ENCODE measurements at places on chromosomes 16 and 17.

GRCh38 chr17:7845359-7846062 is 9.4 kb upstream of the TMEM88 start:
- DNase-seq = no peak

- DNase-seq = peak; percentile 62
Measured at GRCh38 chr16:50531901-50532300, 16.3 kb upstream of the NKD1 start.

DNA sequence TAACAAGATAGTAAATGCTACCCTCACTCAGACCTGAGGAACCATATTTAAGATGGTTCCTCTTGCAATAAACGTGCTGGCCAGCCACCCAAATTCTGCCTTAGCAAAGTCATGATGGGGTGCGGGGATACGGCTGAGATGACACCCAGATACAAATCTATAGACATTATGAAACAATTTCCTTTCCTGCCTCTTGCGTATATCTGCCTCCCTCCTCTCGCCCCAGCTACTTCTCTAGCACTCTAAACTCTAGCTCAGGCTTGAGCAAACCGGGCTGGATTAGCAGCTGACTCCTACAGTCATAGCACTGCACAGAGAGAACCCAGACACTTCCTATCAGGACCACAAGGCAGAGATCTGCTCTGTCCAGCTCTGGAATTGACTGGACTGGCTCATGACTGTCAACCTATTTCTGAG is 22.3 kb downstream of the CD300LF start:
- no peak for DNase-seq

GRCh38 chr17:17793378-17794214 is 43.2 kb downstream of the SREBF1 start:
- DNase-seq = no peak

GRCh38 chr16:27129401-27129800 is 62.7 kb downstream of the C16orf82 start:
- no peak for DNase-seq

DNA sequence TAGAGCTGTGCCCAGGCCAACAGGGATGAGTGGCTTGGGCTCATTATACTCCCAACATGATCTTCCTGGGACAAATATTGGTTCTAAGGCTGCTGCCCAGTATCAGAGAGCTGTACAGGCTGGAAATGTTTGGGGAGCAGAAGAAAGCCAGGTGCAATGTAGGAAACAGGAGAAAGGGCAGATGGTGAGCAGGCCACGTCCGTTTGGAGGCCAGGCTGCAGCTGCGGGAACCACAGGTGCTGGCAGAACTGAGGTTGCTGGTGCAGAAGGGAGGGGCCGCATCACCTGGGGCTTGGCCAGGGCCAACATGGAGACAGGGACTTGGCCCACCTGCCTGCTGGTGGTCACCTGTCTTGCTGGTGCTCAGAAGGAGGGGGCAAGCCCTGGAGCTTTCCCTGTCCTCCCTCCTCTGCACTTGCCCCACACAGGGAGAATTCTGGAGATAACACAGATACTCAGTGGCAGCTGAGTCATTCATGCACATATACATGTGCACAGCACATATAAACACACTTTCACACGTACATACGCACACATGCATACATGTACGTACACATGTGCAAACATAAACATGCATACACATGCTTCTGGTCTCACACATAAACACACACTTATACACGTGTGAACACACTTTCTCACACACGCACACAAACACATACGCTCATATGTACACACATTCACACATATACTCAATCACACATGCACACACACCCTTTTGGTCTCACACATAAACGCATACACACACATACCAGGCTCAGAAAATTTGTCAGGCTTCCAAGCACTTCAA is 67.7 kb downstream of the WSCD1 start:
- DNase-seq = peak; percentile 29

DNA sequence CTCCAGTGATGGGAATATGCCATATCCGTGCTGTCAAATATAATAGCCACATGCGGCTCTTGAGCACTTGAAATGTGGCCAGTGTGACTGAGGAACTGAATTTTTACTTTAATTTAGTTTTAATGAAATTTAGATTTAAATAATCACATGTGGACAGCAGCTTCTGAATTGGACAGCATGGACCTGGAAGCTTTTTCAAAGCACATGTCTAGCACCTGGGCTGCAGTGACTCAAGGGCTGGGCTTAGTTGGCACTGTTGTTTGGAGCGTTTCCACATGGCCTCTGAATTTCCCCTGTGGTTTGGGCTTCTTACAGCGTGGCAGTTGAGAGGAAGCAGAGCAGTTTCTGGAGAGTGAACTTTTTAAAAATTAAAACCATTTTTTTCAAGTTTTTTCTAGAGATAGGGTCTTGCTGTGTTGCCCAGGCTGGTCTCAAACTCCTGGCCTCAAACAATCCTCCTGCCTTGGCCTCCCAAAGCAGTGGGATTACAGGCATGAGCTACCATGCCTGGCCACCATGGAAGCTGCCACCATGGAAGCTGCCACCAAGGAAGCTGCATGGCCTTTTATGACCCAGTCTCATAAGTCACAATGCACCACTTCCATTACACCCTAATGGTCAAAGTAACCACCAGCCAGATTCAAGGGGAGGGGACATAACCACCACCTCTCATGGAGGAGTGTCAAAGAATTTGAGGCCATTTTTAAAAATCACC is 6.7 kb upstream of the TOB1 start:
- DNase-seq = peak; percentile 79

DNA sequence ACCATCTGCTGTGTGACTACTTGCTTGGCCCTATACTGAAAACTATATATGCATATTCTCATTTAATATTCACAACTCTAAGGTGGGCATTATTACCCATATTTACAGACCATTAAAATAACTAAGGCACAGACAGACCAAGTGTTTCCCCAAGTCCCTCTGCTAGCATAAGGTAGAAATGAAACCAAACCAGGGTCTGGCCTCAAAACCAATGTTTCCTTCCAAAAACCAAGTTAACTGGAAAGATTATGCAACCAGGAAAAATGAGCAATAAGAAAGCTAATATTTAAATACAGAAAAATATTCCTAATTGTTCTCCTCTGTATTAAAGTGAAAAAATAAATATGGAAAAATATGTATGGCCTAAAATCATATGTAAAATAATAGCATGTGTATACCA is 50.1 kb downstream of the XPO6 start:
- DNase-seq = no peak

DNA sequence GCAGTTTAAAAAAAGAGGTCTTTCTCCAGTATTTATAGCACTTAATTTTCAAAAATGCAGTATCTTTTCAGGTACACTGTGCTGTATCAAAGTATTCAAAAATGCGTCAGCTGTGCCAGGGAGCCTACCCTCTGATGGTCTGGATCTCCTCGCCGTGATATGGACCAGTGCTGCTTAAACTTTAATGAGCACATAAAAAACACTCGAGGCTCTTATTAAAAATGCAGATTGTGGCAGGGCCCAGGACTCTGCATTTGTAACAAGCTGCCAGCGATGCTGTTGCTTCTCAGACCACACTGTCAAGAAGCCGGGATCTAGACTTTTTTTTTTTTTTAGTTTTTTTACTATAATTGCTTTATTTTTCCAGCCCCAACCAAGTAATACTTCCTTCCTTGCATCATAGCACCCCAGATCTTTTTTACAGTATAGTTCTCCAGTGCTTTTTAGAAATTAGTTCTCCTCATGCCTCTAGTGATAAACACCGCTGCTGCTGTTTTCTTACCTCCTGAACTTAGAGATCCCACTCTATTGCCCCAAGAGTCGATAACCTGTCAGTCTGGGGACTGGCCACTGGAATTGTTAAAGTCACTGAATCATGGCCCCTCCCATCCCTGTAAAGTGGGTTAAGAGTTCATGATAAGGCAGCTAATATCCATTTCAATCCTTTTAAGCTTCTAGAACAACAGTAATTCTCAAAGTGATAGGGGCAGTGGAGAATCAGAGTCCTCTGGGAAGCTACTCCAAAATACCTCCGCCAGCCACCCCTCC is 1.6 kb upstream of the SMARCD2 start:
- no peak for DNase-seq

DNA sequence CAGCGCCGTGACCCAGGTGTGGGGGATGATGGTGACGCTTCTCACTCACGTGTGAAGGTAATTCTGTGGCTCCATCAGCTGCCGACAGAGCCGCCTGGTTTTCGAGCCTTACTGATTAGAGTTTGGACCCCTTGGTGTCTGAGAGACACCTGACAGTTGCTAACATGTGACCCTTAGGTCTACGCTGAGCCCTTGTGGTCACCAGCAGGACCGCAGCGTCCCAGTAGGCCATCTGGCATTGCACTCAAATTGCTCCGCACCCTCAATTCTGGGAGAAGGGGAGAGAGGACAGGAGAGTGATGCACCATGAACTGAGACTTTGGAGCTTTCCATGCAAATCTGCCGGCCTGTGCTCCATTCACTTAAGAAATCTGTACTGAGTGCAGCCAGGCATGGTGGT is 2.5 kb downstream of the FLYWCH1 start:
- DNase-seq = no peak

DNA sequence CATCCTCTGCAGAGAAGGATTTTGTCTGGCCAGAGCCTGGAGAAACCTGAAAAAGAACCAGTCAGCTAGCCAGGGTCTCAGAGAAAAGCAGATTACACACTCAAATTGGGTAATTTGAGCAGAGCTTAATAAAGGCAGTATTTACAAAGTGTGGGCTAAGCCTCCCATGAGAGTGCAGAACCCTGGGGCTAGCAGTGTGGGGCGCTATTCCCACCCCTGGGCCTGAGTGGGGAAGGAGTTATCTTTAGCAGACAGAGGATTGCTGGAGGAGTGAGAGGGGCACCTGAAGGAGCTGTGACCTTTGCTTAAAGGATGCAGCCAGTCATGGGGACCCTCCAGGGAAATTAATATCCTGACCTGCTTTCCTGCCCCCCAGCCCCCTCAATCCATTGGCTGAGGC is 46.2 kb downstream of the SNX20 start:
- no peak for DNase-seq

- DNase-seq = peak; percentile 82
Measured at GRCh38 chr17:20095336-20096080, 86.3 kb downstream of the SPECC1 start.

GRCh38 chr17:48048384-48049126 is 396 bp downstream of the NFE2L1 start:
- DNase-seq = peak; percentile 96

DNA sequence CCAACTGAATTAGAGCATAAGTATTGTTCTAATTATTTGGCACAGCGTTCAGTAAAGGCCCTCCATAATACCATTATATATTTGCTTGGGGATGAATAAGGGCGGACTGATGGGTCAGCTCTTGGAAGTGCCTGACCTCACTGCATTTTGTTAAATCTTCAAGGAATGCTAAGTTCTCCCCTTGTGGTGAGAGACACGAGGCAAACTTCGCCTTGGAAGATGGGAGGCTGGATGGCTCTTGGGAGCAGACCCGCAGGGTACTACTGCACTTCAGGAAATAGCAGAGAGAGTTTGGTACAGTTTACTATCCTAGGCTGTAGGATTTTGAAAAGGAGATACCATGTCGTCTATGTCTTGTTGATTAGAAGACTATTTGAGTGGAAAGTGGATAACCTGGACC is 87.0 kb upstream of the RPRML start:
- no peak for DNase-seq

DNA sequence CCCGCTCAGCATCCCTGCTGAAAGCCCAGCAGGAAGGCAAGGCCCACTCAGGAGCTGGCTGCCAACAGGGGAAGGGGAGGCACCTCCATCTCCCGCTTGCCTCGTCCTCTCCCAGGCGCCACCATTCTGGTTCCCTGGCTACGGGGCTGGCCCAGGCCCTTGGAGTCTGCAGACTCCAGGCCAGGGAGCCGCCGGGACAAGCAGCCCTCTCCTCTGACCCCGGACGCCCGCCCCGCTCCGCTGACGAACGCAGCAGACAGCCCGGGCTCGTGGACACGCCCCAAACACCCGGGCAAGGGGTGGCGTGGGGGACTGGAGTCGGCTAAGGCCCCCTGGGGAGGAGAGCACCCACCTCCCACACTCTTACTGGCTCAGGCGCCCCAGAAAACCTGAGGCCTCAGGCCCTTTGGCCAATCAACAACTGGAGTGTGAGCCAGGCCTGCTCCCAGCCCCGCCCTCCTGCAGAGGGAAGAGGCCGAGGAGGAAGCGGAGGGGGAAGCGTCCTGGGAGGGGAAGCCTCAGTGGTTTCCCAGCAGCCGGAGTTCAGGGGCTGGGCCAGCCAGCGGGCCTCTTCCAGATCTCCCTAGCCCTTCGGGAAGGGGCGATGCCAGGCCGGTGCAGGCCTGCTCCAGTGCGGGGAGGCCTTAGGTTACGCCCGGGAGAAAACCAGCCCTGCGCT is 4.2 kb downstream of the MNT start:
- DNase-seq = peak; percentile 99

DNA sequence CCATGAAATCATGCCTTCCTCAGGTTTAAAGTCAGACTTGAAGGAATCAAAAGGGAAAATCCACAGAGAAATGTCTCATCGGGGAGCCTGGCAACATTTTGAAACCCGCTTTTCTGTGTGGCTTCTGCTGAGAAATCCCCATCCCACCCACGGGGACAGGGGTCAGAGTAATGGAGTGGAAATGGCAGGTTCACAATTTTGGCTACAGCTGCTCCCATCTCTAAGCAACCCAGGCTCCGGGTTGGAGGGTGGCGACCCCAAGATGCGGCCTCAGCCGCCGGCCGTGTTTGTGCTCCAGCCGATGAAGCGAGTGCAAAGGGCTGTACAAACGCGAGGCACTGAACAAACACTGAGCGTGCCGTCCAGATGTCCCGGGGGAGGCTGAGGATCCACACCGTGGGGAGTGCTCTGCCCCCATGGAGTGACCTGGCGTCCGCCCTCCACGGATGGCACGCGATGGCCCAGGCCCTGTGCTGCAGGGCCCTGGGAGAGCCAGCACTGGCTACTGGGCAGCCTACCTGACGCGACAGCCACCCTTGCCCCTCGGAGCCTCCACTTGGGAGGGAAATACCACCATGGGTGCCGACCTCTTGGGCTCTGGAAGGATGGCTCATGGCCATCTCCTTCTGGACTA is 22.2 kb downstream of the SLC43A2 start:
- DNase-seq = no peak

DNA sequence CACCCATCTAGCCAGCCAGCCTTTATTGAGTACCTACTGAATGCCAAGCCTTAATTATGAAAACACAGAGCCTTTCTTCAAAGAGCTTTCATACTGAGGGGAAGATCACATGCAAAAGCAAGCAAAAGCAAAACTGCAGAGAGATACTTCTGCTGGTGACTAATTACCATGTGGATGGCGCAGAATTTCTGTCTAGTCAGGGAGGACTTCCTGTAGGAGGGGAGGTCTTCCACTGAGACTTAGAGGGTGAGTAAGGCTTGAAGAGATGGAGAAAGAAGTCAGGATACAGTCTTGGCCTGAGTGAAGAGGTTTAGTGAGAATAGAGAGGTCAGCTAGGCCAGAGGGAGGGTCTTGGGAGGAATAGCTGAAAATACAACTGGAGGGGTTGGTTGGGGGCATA is 53.9 kb upstream of the CCL2 start:
- DNase-seq = no peak

DNA sequence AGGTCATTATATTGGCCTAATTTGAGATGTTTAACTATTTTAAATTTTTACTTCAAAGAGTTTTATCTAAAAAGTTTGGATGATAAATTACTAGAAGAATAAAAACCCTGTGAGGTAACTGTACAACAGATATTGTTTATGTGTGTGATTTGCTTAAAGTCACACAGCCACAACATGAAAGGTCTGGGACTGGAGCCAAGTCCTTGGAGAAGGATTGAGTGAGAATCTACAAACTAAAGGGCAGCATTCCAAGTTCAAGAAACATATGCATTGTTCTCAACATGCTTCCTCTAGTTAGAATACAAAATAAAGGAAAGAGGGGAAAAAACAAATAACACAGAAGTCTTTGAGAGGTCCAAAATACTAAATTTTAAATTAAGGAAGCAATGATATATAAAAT is 131.5 kb upstream of the MON1B start:
- DNase-seq = no peak

All from coronary artery (tissue), 2 donors.